ENCODE measurements at places on chromosomes 5 and 9.

DNA sequence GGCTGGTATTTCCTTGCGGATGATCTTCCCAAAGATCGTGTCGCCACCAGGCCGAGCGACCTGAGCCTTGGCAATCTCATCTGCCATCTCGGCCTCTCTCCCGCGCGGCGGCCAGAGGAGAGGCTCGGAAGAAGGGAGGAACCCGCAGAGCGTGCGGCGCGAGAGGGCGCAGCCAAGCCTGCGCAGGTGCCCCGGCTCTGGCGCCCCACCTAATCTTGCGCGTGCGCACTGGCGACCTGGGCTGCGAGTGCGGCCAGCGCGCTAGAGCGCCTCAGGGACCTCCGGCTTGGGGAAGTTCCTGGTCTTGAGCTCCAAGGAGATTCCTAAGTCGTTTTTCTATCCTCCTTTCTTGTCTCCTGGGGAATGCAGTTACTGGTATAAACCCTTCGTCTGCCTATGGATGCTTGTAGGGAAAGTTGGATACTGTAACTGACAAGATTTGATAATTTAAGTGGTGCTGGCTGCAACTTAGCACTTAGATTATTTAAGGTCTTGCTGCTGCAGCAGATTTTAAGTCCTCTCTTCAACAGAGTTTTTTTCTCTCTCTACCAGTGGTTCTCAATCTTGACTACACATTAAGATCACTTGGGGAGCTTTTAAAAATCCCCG lies at the start of gene HINT1:
HINT1 (minus strand) TSS at position 138 of the 609 bp plus-strand sequence; CDS start at position 87, 51 bp downstream.
- DNase-seq: peak; percentile 87

DNA sequence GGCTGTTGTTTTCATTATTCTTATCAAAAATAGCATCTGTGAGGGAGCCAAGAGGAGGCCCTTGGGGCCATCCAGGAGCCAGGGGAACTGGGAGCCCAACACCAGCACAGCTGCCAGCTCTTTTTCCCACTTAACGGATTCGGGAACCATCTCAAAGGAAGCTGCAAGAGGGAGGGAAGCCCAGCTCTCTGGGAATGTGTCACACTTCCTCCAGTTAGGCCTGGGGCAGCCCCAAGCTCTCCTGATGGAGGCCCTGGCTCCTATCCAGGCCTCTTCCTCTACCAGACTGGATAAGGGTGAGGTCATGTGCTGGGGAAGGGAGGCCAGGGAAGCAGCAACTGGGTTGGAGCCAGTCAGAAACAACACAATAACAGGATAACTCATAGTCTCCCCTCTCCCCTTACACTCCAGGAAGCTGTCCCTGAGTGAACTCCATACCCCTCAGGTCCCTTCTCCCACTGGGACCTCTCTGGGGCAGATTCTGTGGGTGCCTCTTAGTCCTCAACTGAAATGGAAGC lies 12.7 kb downstream of the CSF2 start:
- DNase-seq: no peak

- no peak for DNase-seq
Observed at GRCh38 chr9:87595610-87596009, 97.9 kb downstream of the DAPK1 start.

- no peak for DNase-seq
Observed at GRCh38 chr5:109299557-109299956, 110.2 kb downstream of the PJA2 start.

DNA sequence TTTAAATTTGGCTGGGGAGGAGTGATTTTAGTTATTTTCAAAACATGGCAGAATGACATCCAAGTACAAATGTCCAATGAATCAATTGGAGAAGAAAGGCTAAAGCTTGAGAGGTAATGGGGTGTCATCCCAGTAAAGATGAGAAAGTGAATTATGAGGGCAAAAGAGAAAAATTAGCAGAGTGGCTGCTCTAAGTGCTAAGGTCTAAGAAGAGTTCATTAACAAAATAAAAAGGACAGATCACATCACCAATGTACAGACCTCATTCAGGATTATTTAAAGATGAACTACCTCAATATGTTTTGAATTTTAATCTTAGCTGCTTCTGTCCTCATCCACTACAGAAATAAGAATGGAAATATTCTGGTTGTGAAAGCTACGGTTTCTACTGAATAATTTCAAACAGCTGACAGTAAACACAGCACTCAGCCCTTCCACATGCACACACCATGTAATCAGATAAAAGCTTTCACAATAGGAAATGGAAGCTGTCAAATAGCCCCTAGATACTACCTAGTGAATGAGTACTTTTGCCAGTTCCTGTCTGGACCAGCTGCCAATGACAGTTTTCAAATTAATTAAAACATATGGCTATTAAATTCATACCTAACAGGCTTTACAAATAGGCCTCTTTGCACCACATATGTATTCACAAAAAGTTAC lies 171.5 kb downstream of the SSBP2 start:
- DNase-seq: no peak

DNA sequence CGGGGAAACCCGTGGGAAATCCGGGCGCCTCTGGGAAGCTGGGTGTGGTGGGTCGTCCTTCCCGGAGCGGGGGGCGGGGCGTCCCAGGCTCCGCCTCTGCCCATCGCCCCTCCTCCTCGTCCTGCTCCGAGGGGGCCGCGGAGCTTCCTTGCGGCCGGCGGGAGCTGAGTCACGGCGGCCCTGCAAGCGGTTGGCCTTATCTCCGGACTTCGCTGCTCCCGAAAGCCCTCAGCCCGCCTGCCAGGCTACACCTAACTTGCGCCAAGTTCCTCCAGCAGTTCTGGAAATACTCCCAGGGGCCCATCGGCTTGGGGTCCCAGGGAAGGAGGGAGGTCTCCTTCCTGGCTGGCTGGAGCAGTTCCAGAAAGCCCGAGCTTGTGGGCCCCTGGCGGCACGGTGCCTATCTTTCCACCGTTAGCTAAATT lies 54.1 kb upstream of the CDKN2AIPNL start:
- DNase-seq: no peak

DNA sequence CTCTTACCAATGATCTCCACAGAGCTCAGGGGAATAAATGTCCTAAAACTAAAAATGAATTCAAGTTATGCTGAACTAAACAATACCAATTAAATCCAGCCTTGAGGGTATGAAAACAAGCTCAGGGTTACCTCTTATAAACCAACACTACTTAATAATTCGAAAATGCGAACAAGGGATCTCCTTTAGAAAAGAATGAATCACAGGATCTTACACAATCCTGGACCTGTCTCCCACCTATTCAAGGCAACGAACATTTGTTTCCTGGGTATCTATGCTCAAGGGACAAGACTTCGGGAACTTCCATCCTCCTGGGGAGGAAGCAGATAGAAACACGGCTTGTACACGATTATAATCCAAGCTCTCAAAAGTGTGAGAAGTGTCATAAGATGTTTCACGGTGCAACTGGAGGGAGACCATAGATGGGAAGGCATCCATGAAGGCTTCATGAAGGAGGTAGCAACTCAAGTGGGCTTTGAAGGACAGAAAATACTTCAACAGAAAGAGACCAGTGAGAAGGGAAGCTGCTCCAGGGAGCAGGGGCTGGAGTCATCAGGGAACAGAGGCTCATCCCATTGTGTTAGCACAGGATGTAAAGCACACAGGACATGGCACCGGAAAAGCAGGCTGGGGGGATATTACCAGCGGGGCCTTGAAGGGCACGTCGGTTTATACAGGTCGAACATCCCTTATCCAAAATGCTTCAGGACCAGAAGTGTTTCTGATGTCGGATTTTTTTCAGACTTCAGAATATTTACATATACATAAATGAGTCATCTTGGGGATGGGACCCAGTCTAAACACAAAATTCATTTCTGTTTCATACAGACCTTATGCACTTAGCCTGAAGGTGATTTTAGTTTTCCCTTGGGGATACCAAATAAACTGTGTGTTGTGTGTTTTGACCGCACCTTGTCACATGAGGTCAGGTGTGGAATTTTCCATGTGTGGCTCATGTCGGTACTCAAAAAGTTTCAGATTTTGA lies 87.4 kb downstream of the TLE1 start:
- DNase-seq: no peak

DNA sequence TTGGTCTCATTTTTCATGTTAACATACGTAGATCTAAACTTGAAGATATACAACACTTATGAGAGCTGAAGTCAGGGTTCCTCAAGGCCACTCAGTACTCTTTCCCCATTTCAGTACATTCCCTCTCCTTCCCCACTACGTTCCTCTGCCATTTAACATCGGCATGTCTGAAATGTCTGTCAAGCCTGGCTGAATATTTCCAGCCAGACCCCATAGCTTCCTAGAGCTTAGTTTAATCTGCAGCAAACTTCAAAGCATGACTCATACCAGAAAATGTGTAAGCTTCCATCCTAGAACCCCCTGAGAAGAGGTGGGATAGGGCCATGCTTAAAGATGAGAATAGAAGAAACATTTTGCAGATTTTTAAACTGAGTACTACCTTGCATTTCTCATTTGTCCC lies 6.2 kb downstream of the GZMA start:
- DNase-seq: no peak

- no peak for DNase-seq
Observed at GRCh38 chr9:110640736-110641135, 27.9 kb upstream of the MUSK start.

DNA sequence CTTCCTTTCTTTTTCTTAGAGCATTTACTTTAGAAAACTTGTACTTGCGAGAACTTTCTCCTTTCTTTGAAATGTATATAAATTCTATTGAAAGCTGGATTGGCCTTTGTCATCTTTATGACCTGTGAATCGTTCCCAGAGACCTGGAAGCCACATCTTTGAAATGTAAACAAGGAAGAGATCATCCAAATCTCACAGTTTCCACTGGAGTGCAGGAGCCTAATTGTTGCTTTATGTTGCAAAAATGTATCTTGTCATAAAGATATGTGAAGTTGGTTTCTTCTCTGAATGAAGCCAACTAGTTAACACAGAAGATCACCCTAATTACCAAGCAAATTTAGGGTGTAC lies 1101.8 kb downstream of the TAF11L14 start:
- DNase-seq: no peak

DNA sequence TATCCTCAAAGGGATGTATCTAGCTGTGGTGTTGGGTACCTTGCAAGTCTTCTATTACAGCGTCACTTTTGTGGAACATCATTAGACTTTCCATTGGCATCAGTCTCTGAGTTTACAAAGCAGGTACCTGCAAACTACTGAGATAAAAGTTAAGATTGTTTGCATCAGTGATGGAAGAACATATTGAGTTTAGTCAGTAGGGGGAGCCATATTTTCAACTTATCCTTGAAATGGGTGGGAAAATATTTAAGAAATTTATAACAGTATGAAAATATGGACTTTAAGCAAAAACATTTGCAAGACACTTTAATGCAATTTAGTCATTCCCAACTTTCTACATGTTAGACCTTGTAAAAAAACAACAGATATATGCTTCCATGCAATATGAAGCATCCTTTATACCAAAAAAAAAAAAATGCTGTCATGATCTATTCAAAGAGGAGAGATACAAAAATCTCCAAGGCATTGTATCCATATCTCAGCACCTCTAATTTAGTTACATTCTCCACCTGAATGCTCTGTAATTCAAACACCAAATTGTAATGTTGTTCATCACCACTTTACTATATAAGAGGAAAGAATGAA lies 98.6 kb upstream of the ADAMTS19 start:
- DNase-seq: no peak
